RPMI7951 (cell line): ENCODE measurements at places on chromosomes 5 and 9. TPM values are rescaled to one million over a fixed set of nuclear protein-coding genes. Genes with fewer than 3 reads are reported as not detected.
A peak's percentile ranks its signal among the peaks of the same experiment; 100 is the strongest.

GRCh38 chr5:123681061-123681460 lies 169.1 kb downstream of the CSNK1G3 start:
- peak; percentile 28 for DNase-seq

- DNase-seq: no peak
Observed at GRCh38 chr9:134224567-134225093, 60.3 kb upstream of the RNU6ATAC start.

DNA sequence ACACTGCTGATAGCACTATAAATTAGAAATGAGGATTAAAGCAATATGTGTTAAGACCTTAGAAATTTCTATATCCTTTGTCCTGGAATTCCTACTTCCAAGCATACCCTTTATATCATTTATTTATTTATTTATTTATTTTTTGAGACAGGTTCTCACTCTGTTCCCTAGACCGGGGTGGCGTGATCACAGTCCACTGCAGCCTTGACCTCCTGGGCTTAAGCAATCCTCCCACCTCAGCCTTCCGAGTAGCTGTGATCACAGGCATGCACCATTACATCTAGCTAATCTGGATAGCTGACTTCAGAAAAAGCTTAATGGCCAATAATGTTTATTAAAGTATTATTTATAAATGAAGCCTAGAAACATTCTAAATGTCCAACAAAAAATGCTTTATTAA lies 27.3 kb downstream of the ACO1 start:
- no peak for DNase-seq

- DNase-seq: no peak
Observed at GRCh38 chr5:126863402-126863801, 86.5 kb downstream of the LMNB1 start.

GRCh38 chr5:14935341-14935740 lies 63.8 kb upstream of the ANKH start:
- peak; percentile 20 for DNase-seq

GRCh38 chr5:52964138-52964537 lies 25.0 kb upstream of the ITGA2 start:
- peak; percentile 22 for DNase-seq

- DNase-seq: peak; percentile 44
Observed at GRCh38 chr5:115432691-115433090, 111.9 kb downstream of the FEM1C start.

- no peak for DNase-seq
Observed at GRCh38 chr9:99092643-99093491, 12.0 kb upstream of the TGFBR1 start.

- DNase-seq: no peak
Observed at GRCh38 chr5:18954239-18954638, 1033.8 kb downstream of the CDH18 start.

DNA sequence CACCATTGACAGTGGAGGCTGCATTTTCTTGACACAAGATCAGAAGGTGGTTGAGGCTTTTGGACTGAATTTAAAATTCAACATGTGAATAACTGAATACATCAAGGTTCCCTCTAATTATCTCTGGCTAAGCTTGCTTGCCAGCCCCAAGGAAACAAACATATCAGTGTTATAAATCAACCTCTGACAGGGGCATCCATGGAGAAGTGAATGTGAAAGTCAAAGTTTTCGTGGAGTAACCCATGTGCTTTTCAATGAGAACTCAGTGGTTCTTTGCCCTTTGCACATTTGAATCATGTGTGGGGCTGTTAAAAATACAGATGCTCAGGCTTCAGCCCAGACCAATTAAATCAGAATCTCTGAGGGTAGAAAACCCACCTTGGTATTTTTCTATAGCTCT lies 128.9 kb downstream of the LRRC70 start:
- no peak for DNase-seq

GRCh38 chr9:136267261-136268111 lies 21.9 kb upstream of the QSOX2 start:
- peak; percentile 72 for DNase-seq

DNA sequence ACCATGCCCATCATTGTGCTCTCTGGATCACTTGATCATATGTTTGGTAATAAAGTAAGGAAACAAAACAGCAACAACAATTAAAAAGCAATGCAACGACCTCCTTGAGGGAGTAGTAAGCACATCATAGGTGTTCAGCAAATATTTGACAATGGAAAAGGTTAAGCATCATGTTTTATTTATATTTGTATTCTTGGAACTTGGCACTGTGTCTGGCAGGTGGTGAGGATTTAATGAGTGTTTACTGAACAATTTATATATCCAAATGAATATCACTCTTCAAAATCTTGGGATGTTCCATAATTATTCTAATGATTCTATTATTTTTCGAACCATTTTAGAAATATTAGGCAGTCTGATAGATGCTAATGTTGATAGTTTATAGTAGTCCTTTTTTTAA lies 6.2 kb downstream of the PIP5K1B start:
- no peak for DNase-seq

GRCh38 chr5:5884593-5884992 lies 462.1 kb downstream of the ICE1 start:
- DNase-seq: no peak

DNA sequence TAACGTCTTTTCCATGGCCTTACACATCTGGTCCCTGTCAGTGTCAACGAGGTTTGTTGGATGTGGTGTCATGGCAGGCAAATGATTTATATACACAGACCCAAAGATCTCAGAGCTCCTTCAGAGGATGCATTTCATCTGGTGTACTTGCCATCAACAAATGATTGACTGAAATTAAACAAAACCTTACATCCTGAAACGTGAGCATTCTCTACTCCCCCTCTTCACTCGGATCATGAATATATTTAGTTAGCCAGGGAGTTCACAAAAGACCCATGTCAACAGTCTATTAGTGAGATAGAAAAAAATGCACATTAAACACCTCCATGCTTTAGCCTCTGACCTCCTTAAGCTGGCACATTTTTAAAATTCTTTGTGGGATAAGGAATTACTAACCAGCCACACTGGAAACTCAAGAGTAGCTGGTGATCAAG lies 215.6 kb downstream of the EFNA5 start:
- DNase-seq: peak; percentile 55

- no peak for DNase-seq
Observed at GRCh38 chr5:153340139-153340538, 150.3 kb upstream of the GRIA1 start.

DNA sequence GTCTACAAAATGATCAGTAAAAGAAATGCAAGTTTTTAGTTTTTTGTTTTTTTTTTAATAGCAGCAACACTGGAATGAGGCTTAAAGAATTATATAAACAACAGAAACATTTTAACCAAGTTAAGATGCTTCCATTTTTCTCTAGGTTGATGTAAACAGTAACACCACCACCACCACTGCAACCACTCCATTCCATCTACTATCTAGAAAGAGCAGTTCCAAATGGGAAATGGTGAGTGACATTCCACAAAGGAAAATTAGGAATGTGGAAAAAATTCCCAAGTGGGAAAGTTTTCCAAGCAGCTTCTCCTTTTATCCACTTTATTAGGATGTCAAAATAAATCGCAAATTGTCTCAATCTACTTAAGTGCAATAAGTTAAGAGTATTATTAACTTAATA lies 32.6 kb downstream of the SLC38A9 start:
- DNase-seq: no peak

DNA sequence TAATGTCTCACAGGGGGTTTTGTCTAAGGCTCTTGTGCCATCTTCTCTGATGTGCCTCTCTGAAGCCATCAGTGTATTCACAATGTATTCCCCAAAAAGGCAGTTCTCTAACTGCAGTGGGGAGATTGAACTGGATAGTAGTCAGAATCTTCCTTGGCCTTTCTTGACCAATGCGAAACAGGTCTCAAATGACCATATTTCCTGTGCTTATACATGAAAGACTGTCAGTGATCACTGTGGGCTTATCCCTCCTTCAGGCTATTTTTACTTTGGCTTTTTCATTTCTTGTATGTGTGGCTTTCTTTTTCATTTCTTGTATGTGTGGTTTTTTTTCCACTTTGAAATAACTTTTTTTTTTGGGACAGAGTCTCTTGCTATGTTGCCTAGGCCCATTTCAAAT lies 19.7 kb downstream of the HMGXB3 start:
- peak; percentile 76 for DNase-seq

DNA sequence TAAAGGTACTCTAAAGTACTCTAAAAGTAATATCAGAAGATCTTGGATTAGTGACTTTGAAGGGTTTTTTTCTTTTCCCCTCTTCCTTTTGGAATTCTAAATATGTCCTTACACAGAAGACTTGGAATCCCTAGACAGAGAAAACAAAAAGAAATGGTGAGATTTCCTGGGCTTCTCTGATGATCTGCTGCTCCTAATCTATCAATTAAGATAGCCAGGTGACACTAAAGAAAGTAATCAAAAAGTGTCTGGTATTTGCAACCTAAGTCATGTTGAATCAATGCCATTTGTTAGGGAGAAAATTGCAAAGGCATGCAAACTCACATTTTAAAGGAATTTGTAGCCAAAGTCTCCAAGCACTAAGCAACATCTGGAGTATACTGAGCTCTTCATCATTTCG lies 29.5 kb upstream of the MYO10 start:
- DNase-seq: no peak

DNA sequence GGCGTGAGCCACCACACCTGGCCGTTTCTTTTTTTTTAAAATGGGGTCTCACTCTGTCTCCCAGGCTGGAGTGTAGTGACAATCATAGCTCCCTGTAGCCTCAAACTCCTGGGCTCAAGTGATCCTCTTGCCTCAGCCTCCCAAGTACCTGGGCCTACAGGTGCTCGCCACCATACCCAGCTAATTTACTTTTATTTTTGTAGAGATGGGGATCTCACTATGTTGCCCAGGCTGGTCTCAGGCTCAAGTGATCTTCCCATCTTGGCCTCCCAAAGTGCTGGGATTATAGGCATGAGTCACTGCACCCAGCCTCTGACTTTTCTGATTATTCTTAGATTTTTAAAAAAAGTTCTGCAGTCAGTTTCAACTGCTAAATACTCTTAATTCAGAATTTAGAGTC lies 21.3 kb downstream of the RAI14 start:
- DNase-seq: no peak

TRAF1 gene
- 3.1 and 3.4 TPM in 2 replicates for total RNA-seq

ZNF366 gene
- total RNA-seq: not detected in 2 replicates

CAPSL gene
- not detected in 2 replicates for total RNA-seq

CHSY3 gene
- total RNA-seq: 0.48 and 0.49 TPM in 2 replicates

SCGB3A2 gene
- not detected in 2 replicates for total RNA-seq

SMIM33 gene
- total RNA-seq: not detected in 2 replicates

DRD1 gene
- not detected in 2 replicates for total RNA-seq

GAPT gene
- not detected in 2 replicates for total RNA-seq

PCDHA6 gene
- 0.10 and 0.12 TPM in 2 replicates for total RNA-seq

FAM153A gene
- total RNA-seq: not detected in 2 replicates

ANKRD34B gene
- total RNA-seq: not detected in 2 replicates
